ENCODE measurements at places on chromosomes 2 and 18.

DNA sequence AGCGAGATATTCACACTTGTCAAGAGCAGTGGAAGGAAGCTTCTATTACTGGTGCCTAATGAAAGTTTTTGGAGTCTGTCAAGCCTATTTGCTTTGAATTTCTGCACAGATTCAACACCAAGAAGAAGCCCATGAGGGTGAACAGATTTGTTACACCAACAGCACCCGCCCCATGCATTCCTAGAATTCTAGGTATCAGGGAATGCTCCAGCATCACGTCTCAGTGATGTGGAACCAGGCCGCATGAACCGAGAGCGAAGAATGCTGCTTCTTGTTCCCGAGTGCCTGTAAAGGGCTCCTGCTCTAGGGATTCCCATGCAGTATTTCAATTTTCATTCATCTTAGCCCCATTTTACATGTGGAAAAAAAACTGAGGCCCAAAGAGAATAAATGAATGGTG is 69.7 kb downstream of the KCNF1 start:
- no peak for DNase-seq

DNA sequence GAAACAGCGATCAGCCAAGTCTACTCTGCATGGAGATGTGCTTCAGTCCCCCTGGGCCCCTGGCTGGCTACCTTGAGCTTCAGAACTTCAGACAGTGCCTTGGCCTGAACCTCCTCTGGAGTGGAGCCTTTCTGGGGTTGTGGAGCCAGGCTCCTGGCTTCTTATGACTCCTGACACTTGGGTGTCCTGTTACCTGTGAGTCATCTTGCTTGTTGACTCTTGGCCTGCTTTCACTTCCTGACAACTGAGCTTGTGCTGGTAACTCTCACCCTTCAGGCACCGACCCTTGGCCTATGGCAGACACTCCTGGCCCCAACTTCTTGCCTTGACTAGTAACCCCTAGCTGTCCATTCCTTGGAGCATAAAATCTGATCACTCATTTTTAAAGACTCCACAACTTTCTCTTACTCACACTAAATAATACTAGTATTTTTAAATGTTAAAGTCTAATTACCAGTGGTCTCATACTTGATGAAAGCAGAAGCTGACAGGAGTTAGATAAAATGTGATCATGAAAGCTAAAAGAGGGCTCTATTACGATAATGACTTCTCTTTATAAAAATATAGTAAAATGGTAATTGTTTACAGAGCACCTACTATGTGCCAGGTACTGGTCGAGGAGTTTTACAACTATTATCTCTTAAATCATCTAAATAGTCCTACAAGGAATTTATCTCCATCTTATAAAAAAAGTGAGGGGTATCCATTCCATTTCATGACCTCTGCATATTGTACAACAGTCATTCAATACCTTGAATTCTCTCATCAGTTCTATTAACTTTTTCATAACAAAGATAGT is 46.3 kb upstream of the VIT start:
- peak; percentile 63 for DNase-seq

GRCh38 chr2:210392469-210392881 is 77.5 kb upstream of the MYL1 start:
- DNase-seq = no peak

GRCh38 chr2:106990297-106990696 is 104.3 kb upstream of the ST6GAL2 start:
- no peak for DNase-seq

DNA sequence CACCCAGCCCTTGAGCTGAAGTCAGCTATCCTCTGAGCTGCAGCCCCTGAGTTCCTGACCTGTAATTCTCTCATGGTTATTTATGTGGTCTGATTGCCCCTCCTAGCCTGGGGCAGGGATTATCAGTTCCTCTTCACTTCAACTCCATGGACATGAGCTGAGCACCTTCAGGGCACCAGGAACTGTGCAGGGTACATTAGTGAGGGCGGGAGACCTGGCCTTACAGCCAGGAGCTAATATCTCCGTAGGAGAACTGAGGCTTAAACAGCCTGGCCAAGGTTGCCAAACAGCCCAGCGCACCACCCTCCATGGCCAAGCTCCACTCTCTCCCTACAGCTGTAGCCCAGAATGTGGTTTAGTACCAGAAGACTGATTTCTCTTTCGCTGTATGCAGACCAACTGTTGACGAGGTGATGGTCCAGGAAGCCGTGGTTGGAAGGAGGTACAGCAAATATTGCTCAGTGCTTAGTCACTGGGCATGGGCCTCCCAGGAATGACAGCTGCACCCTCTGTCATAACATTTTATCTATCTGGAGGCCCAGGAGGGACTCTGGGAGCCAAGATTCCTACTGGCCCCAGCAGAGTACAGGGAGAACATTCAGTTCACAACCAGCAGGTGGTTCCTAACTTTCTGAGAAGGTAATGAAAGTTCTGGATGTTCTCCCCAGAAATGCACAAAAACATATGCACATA is 228.7 kb upstream of the SIX2 start:
- peak; percentile 93 for DNase-seq

DNA sequence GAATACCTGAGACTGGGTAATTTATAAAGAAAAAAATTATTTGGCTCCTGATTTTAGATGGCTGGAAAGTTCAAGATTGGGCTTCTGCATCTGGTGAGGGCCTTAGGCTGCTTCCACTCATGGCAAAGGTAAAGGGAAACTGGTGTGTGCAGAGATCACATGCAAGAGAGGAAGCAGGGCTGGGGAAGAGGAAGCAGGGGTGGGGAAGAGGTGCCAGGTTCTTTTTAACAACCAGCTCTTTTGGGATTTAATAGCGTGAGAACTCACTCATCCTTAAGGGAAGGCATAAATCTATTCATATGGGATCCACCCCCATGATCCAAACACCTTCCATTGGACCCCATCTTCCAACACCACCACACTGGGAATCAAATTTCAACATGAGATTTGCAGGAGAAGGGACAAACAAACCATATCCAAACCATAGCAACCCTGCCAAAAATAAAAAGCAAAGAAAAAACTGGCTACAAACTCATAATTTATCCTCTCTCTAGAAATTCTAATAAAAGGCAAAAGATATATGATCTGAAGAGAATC is 30.4 kb downstream of the PRKRA start:
- DNase-seq = no peak

GRCh38 chr2:18178736-18179349 is 300.4 kb downstream of the KCNS3 start:
- peak; percentile 39 for DNase-seq

- no peak for DNase-seq
Observed at GRCh38 chr18:598124-598589, 1.4 kb downstream of the CLUL1 start.

GRCh38 chr2:10905006-10905861 is 6.5 kb upstream of the KCNF1 start:
- DNase-seq = no peak

DNA sequence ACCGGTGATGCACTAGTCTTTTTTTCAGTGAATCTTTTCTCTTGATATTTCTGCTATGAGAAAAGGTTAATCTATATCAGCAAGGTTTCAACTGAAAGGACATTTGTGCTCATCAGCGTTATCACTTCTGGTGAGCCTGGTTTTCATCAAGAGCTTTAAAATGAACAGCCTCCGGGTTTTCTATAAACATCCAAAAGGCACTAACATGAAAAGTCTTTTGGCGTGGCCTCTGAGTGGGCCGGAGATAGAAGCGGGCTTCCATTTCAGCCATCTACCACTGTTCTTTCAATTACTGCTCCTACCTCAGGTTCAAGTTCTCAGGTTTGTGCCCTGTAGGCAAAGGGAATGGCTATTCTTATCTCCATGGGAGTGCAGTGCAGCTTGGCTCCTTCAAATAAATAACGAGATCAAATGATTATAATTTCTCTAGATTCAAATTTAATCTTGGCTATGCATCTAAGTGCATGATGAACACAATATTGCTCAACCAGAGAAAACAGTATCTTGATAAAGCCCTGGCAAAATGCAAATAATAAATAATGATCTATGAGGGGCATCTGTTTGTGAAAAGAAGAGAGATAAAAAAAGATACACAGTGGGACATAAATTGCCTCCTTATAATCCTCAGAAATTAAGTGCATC is 314.8 kb downstream of the CDH2 start:
- no peak for DNase-seq

- DNase-seq = peak; percentile 82
Observed at GRCh38 chr18:23784832-23785245, 95.6 kb downstream of the LAMA3 start.

DNA sequence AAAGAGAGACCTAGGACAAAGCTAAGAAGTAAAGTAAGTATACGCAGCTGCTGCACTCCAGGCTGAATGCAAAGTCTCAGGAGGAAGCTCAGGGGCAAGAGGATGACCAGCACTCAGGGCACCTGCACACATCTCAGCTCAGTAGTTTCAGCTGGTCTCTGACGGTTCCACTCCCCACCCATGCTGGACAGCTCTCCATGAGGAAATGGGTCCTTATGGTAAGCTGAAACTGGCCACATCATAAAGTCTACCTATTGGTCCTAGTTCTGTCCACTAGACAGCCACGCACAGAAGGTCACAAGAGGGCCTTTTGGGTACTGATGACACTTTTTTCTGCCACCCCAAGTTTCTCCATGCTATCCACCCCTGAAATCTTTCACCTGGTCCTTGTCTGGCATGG is 215.3 kb downstream of the TTC32 start:
- DNase-seq = no peak

GRCh38 chr2:86562485-86562921 is 740 bp downstream of the CHMP3 start:
- no peak for DNase-seq

DNA sequence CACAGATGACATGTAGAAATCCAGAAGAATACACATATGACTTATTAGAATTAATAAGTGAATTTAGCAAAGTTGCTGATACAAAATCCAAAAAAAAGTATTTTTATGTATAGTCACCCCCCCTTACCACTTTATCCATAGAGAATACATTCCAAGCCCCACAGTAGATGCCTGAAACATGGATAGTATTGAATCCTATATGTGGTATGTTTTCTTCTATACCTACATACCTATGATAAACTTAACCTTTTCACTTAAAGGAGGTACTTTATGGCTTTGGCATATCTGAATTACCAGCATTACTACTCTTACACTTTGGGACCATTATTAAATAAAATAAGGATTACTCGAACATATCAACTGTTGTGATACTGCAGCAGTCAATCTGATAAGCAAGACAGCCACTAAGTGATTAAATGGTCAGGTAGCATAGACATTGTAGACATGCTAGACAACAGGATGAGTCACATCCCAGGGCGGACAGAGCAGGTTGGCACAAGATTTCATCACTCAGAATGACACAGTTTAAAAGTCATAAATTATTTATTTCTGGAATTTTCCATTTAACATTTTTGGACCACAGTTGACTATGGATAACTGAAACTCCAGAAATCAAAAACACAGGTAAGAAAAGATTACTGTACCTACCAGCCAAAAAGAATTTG is 208.2 kb upstream of the CHAC2 start:
- no peak for DNase-seq

DNA sequence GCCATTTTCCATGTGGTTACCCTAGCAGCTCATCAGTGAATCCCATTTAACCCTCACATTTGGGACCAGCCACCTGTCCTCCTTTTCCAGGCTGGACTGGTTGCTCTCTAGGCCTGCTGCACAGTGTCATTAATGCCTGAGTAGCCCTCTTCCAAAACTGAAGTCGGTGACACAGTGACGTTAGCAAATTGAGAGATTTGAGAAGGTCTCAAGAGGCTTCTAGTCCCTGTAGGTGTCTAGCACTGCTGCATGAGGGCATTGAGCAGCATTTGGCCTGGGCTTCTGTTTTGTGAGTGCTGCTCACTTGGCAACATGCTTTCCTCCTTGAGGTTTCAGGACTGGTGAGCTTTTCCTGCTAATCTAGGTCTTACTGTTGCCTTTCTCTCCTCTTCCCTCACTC is 36.7 kb downstream of the PKP4 start:
- DNase-seq = no peak

DNA sequence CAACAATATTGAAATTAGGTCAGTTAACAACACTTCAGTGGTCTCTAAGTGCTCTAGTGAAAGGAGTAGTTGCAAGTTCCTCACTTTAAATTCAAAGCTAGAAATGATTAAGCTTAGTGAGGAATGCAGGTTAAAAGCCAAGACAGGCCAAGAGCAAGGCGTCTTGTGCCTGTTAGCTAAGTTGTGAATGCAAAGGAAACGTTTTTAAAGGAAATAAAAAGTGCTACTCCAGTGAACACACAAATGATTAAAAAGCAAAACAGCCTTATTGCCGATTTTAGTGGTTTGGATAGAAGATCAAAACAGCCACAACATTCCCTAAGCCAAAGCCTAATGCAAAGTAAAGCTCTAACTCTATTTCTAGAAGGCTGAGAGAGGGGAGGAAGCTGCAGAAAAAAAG is 44.7 kb downstream of the ANTXR1 start:
- DNase-seq = no peak
